ENCODE measurements at places on chromosomes 7 and 10.
A peak's percentile ranks its signal among the peaks of the same experiment; 100 is the strongest.

- H3K27me3 ChIP-seq = no peaks in the 10 kb centered on the region
- H3K27ac ChIP-seq = no peak overlapping the region
- DNase-seq = no peak
- H3K36me3 ChIP-seq = no peaks in the 10 kb centered on the region
- H3K4me3 ChIP-seq = no peak overlapping the region
Observed at GRCh38 chr10:128305601-128306345, 179.6 kb upstream of the MKI67 start.

DNA sequence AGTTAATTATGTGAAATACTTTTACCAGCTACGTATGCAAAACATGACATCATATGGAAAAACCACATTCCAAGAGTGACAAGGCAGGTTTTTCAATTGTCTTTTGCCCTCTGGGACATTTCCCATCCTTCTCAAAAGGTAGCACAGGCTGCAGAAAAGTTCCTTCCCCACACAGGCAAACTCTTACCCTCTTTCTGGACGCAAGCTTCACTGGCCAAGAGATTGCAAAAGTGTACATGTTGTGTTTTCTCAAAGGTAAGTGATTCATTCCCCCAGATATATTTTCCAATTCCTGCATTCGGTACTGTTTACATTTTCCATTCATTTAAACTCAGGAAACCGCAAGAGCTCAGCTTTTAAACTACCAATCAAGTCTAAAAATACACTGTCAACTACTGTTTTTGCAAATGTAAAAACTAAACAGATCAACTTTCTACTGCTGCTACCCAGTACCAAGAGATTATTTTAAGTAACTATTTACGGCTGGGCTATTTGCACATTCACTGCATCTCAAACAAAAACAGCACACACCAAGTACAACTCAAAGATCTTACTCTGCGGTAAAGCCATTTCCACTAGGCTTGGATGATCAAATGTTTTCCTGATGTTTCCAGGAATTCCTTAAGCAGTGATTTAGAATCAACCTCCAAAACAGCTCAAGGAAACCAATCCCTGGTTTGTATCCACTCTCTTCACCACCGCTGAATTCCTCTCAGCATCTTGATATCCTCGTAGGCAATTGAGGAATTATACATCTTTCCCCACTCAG, 233.6 kb upstream of the CCDC6 start:
- DNase-seq = no peak
- no peak overlapping the region for H3K27ac ChIP-seq
- H3K27me3 ChIP-seq = no peaks in the 10 kb centered on the region
- no peaks in the 10 kb centered on the region for H3K36me3 ChIP-seq
- no peaks in the 10 kb centered on the region for H3K4me1 ChIP-seq

- H3K27ac ChIP-seq = peak overlapping the region; percentile 70
- H3K27me3 ChIP-seq = no peaks in the 10 kb centered on the region
- no peak overlapping the region for H3K4me3 ChIP-seq
- no peaks in the 10 kb centered on the region for H3K36me3 ChIP-seq
Observed at GRCh38 chr7:842431-843031, 10.3 kb downstream of the SUN1 start.

DNA sequence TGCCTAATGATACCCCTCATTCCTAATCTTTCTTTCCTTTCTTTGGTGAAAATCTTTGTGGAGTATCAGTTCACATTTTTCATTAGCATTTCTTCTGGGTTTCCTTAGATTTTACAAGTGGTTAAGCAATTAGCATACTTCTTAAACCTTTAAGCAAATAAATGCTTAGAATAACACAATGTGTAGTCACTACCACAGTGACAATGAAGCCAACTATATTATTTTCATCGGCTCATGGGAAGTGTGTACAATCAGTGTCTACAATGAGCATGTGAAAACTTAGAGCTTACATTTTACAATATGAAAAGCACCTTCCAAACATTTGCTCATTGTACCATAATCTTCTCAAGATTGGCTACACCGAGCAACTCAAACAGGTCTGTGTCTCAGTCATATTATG, 176.2 kb upstream of the PLXNA4 start:
- H3K27me3 ChIP-seq = no peaks in the 10 kb centered on the region
- H3K4me3 ChIP-seq = no peak overlapping the region
- no peak overlapping the region for H3K27ac ChIP-seq
- H3K36me3 ChIP-seq = no peaks in the 10 kb centered on the region

DNA sequence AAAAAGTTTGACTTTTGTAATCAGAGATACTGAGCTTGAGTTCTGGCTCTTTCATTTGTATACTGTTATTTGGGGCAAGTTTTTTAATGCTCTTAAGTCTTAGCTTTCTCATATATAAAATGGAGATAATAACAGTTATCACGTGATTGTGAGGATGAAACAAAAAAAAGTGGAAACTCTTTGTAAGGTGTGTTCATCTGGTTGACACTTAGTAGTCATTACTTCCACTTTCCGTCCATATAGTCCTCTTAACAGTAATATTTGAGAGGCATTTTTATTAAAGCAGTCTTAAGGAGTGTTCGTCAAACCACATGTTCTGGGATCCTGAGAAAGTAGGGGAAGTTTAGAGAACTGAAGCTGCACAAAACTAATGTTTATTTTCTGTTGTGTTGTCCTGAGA, 65.6 kb downstream of the PTEN start:
- no peak for DNase-seq
- no peaks in the 10 kb centered on the region for H3K27me3 ChIP-seq
- no peak overlapping the region for H3K27ac ChIP-seq
- H3K36me3 ChIP-seq = no peaks in the 10 kb centered on the region

DNA sequence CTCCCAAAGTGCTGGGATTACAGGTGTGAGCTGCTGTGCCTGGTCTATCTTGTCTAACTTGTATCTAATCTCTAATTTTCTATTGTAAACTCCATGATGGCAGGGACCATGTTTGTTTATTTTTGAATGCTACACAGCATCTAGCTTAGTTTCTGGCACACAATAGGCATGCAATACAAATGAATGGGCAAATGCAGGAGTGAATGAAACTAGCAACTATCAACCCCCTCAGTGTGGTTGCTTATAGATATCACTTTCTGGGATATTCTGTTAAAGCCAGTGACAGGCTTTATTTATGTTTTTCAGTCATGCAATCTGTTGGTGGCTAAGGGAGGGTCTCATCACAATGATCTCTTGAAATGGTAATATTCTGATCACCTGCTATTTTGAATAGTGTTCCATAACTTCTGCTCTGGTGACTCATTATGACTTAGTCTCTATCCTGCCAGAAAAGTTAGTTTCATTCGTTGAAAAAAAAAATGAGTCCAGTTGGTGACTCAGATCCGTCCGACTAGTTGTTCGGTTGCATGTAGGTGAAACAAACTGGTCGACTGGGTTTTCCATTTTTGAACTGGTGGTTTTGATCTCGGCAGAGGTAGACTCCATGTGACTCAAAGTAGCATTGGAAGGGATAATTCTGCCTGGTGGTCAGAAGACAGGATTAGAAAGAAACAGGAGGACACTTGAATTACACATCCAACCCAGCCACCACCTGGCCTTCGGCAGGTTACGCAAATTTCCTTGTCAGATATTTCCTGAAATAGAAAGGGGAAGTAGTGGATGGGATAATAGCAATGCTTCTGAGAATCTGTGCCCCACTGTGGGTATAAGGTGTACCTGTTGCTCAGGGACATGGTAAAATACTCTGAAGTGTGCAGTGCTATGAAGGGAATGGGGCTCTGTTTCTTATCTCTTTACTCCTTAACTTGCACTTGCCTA, 76.8 kb downstream of the GATA3 start:
- no peak overlapping the region for H3K4me3 ChIP-seq
- H3K27ac ChIP-seq = no peak overlapping the region
- no peak for DNase-seq
- no peaks in the 10 kb centered on the region for H3K27me3 ChIP-seq
- H3K4me1 ChIP-seq = no peaks in the 10 kb centered on the region
- H3K36me3 ChIP-seq = no peaks in the 10 kb centered on the region

DNA sequence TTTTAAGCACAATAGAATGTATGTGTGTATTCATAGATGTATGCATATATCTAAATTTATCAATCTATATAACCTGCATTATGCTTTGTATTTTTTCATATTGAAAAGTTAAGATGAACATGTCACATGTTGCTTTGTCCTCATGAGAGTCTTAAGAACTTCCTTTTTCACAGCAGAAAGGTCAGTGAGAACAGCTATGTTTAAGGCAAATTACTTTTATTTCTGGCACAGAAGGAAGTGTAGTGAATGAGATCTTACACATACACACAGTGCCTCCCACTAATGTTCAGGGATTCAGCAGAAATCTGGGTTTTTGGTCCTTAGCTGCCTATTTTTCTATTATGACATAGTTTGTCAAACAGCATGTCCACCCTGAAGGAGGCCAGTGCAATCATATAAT, 134.8 kb downstream of the TMEM26 start:
- no peaks in the 10 kb centered on the region for H3K4me1 ChIP-seq
- H3K4me3 ChIP-seq = no peak overlapping the region
- no peaks in the 10 kb centered on the region for H3K27me3 ChIP-seq
- no peaks in the 10 kb centered on the region for H3K36me3 ChIP-seq
- no peak for DNase-seq

- H3K27ac ChIP-seq = no peak overlapping the region
- no peak for DNase-seq
- H3K4me3 ChIP-seq = no peak overlapping the region
- H3K27me3 ChIP-seq = no peaks in the 10 kb centered on the region
Observed at GRCh38 chr10:62687230-62687748, 117.2 kb upstream of the ADO start.

GRCh38 chr7:94043299-94043698, 39.1 kb upstream of the BET1 start:
- no peak overlapping the region for H3K4me3 ChIP-seq
- no peak overlapping the region for H3K27ac ChIP-seq
- no peak for DNase-seq
- H3K27me3 ChIP-seq = no peaks in the 10 kb centered on the region

DNA sequence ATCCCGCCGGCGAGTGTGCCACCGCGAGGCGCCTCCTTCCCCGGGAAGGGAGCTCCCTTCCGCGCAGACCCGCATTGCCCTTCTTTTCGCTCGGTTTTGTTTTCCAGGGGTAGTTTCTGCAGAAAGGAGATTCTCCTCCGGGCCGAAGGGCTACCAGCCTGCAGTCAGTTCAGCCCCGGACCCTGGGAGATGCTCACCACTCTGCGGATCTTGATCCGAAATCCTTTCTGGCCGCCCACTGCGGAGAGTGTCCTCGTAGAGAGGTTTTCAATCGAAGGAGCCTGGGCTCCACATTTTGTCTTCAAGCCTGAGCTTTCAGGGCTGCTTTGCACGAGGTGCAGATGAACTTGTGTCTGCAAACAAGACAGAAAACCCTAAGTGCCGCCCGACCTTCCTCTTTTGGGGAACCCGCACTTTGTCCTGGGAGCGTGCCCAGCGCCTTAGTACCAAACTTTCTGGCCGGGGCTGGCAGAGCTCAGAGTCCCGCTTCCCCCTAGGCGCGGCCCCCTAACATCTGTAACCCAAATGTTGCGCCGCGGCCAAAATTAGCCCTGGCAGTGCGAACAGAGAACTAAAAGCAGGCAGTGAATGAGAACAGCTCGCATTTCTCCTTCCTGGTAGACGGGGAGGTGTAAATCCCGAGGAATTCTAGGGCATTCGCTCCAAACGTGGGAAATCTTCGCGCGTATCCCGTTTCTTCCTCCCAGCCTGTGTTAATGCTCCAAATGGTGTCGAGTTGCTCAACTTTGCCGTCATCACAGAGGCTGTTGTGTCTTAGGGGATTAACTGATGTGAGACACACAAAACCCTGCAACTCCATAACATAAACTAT, 6.7 kb upstream of the EN2 start:
- no peak overlapping the region for H3K4me3 ChIP-seq
- no peaks in the 10 kb centered on the region for H3K4me1 ChIP-seq

DNA sequence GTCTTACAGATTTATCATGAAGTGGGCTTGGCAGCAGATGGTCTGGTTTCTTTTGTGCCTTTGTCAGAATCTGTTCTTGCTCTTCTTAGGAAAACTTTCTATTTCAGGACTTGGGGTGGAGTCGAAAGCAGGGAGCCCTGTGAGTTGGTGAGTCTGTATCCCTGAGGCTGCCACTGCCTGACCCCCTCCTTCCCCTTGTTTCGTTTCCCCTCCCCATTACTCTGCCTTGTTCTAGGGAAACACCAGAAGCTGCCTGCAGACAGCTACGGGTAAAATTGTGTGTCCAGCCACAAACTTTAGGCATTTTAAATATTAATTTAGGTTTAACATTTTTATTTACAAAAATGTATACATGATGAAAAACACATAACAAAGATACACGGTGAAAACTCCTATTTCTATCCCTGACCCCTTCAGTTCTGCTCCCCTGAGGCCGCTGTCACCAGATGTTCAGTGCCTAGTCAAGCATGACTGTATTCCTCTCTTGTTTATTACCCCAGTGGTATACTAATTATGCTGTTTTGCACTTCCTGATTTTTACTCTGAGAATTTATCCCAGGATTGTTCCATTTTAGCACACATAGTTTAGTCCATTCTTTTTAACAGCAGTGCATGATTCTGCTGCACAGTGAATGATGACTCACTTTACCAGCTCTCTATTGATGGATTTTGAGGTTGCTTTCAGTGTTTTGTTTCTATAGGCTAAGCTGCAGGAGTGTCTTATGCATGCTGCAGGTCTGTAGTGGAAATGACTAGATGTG, 9.1 kb downstream of the TSPAN14 start:
- no peak for DNase-seq
- no peak overlapping the region for H3K27ac ChIP-seq
- no peaks in the 10 kb centered on the region for H3K27me3 ChIP-seq

- DNase-seq = peak; percentile 65
- no peaks in the 10 kb centered on the region for H3K27me3 ChIP-seq
- peak overlapping the region; percentile 44 for H3K27ac ChIP-seq
Observed at GRCh38 chr10:49138361-49138891, 4.6 kb upstream of the FAM170B start.

- no peak overlapping the region for H3K27ac ChIP-seq
- H3K27me3 ChIP-seq = no peaks in the 10 kb centered on the region
- no peak overlapping the region for H3K4me3 ChIP-seq
- peak; percentile 74 for DNase-seq
- no peaks in the 10 kb centered on the region for H3K36me3 ChIP-seq
Observed at GRCh38 chr10:111113961-111114757, 37.3 kb downstream of the ADRA2A start.

DNA sequence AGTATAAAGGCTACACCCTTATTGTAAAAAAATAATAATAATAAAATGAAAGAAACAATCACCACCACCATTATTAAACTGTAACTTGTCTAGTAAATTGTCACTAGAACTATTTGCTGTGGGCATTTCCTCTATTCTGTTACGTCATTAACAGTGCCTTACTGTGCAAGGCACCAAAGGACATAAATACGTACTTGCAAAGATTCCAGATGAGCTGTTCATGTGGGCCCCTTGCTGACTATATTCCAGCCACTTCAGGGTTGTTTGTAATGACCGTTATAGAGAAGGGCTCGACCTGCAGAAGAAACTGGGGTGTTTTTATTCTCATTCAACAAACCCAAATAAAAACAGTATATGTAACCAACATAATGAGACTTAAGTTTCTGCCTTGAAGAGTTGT, 60.4 kb downstream of the KLRG2 start:
- H3K4me1 ChIP-seq = no peaks in the 10 kb centered on the region
- no peaks in the 10 kb centered on the region for H3K27me3 ChIP-seq
- H3K36me3 ChIP-seq = peaks cover 9% of the 10 kb centered on the region
- no peak overlapping the region for H3K27ac ChIP-seq
- DNase-seq = no peak
- no peak overlapping the region for H3K4me3 ChIP-seq

- no peak for DNase-seq
- no peak overlapping the region for H3K4me3 ChIP-seq
- no peaks in the 10 kb centered on the region for H3K27me3 ChIP-seq
- H3K27ac ChIP-seq = no peak overlapping the region
- H3K4me1 ChIP-seq = no peaks in the 10 kb centered on the region
Observed at GRCh38 chr10:97892939-97893338, 43.3 kb downstream of the GOLGA7B start.
